Activated T-helper 1 cell treated with Interleukin-2 at 50 U/mL for 16 hours (primary cell): ENCODE measurements at places on chromosomes 5 and 9.

DNA sequence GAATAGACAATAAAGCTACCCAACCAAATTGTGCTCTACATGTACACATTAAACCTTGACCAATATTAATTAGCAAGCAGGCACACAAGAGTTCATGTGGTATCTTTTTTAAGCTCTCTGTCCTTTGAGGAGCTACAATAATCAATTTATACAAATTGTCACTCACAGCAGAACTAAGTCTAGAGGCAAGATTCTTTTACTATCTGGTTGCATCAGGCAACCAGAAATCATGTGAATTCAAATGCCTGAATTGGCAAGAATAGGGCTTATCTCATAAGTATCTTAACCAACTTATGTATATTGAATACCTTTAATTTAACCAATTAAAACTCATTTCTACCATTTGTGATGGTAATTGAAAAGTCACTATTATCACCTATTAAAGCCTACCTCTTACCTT is 145.5 kb upstream of the HAPLN1 start:
- DNase-seq = no peak

GRCh38 chr9:134641173-134641989 is at the start of gene COL5A1:
Gene COL5A1, plus strand, starts transcription at chr9:134641803. Its CDS starts 385 bp downstream, at chr9:134642188.
- DNase-seq = no peak

GRCh38 chr9:7869340-7869739 is 69.8 kb upstream of the DMAC1 start:
- no peak for DNase-seq

- no peak for DNase-seq
Measured at GRCh38 chr5:1220831-1221230, 4.3 kb upstream of the SLC6A18 start.

DNA sequence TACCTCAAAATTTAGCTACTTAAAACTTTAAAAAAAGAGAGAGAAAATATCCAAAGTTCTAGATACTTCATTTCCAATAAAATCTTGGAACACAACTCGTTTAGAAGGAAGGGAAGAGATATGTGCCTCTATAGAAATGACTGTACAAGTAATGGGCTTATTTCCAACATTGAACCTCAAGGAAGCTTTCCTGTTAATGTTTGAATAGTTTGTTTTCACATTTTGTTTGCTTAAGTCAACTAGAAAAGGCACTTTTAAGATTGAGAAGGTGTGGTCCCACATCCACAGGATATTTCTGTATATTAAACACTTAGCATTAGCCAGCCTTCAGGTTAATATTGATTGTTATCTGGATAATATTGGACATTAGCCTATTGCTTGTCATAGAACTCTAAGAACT is 384.7 kb downstream of the PTPRD start:
- no peak for DNase-seq

DNA sequence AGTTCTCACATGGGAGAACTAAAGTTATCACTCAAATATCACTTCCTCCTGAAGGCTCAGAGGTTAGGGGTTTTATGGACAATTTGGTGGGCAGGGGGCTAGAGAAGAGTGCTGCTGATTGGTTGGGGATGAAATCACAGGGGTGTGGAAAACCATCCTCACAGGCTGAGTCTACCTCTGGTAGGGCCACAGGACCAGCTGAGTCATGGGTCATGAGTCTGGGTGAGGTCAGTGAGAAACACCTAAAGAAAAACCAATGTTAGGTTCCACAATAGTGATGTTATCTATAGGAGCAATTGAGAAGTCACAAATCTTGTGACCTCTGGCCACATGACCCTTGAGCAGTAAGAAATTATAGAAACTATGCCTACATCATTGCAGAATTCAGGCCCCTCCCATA is 203.3 kb upstream of the TARS1 start:
- no peak for DNase-seq

DNA sequence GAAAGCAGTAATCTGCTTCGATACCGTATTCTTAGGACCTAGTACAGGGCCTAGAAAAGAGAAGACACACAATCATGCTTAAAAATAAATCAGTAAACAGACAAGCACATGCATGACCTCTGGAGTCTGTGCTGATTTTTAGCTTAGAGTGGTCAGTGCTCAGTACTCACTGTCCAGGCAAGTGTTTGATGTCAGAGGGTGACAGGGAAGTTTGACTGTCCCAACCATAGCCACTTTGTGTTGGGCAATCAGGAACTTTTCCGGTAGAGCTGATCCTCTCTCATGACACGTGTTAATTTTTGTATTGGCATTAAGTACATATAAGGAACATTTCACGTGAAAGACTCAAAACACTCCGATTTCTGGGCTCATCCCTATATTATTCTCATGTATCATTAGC is 464.7 kb upstream of the KLF4 start:
- no peak for DNase-seq

GRCh38 chr9:131736431-131736830 is 3.4 kb downstream of the RAPGEF1 start:
- no peak for DNase-seq

DNA sequence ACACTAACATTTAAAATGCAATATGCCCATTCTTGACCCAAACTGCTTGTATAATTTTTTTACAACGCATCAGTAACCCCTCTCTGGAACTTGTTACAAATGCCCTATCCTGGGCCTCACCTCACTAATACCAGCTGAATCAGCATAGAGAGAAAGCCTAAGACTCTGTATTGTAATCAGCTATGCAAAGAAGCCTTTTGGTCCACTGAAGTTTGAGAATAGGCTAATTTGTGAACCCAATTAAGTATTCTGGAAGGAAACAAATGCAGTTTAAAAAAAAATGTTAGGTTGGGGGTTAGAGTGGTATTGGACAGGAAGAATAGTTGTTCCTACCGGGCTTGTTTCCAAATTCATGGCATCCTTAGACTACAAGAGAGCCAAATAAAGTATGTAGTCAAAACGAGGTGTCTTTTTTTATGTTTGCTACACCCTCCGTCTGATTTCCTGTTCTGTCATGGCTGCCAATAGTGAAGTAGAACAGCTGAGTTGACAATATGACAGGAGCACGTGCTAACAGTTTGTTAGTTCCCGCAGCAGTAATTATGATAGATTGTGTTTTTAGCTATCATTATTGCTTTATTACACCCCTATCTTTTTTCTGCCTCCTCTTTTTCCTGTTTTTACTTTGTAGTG is 1048.7 kb upstream of the NUDT12 start:
- no peak for DNase-seq

DNA sequence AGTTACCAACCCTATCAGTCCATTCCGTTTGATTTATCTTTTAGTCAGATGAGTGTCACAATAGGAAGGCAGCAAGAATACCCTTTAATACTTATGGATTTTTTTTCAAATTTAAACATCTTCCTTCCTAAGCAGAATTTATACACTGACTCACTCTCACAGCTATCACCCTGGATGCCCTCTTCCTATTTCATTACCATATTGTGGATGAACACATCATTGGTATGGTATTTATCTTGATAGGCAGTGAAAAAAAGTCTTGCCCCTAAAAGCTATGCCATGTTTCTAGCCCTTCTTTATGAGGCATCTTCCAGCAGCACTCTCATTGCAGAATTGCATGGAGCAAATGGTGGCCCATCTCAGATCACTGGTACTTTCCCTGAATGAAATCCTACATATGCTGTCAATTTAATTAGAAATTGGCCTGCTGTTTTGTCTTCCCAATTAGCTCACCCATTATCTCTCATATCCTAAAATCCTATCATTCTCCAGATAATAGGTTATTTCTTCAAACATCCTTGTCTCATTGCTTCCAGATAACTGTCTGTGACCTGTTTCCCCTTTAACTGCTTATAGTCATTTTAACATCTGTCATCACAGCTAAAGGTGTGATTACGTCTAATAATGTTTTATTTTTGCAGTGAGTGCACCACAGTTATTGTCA is 433.5 kb upstream of the POU5F2 start:
- no peak for DNase-seq

DNA sequence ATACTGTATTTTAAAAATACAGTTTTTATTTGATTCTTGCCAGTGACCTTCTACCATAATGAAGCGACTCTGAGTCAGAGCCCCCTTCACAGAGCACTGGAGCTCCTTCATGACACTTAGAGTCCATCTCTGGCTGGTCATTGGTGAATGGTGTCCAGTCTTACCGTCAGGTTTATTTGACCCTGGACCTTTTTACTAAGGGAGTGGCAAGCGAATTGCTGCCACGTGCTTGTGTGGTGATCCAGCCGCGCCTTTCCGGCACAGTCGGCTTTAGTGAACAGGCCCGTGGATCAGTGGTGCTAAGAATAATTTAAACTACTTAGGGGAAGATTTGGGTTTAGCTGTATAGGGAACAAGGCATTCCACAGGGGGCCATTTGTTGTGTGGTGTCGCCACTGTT is 48.5 kb downstream of the PRRC2B start:
- DNase-seq = no peak

GRCh38 chr5:132263548-132264261 is 6.2 kb downstream of the PDLIM4 start:
- DNase-seq = no peak
